ENCODE measurements at places on chromosomes 4 and X.

- peak; percentile 33 for DNase-seq
Observed at GRCh38 chr4:121255986-121256750, 92.0 kb upstream of the TNIP3 start.

DNA sequence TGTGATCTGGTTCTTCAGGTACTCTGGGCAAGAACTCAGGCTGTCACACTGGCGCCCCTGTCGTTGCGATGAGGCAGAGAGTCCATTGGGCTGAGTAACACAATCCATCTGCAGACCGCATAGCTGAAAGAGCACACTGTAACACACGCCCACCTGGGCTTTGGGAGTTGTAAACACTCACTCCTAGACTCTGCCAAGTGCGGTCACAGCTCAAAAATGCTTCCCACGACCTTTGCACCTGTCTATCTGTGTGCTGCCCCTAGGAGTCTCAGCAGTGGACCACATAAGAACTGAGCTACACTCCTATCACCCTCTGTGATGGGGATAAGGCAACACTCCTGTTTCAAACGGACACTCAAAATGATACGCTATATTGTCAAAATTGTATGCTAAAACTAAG lies 2028.3 kb downstream of the PCDH7 start:
- DNase-seq = no peak

DNA sequence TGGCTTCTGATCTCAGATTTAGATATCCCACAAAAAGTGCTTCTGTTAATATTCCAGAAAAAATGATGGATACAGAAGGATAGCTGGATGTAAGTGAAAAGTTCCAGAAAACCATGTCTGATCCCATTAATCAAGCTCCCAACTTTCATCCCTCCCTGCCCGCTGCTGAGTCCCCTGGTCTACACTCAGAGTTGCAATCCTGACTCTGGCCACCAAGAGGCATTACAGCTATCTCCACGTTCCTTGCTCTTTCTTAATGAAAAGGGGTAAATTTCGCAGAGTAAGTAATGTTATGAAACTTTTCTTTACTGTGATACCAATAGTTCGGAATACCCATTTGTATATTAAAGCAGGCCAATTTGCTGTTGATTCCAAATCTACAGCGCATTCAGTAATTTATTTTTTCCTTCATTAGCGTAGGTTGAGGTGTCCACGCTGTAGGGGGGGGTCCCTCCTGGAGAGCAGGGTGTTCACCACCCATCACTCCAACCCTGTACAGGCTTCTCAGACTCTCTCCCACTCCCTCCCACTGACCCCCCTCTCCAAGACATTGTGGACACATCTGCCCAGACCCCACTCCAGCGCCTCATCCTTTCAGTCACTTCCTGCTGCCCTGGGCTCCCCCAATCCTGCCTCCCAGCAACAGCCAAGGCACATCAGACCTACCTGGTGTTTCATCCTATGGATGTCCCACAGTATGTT lies 55.1 kb downstream of the RAB40A start:
- no peak for DNase-seq

GRCh38 chr4:6767748-6768538 lies 14.6 kb upstream of the KIAA0232 start:
- DNase-seq = no peak

DNA sequence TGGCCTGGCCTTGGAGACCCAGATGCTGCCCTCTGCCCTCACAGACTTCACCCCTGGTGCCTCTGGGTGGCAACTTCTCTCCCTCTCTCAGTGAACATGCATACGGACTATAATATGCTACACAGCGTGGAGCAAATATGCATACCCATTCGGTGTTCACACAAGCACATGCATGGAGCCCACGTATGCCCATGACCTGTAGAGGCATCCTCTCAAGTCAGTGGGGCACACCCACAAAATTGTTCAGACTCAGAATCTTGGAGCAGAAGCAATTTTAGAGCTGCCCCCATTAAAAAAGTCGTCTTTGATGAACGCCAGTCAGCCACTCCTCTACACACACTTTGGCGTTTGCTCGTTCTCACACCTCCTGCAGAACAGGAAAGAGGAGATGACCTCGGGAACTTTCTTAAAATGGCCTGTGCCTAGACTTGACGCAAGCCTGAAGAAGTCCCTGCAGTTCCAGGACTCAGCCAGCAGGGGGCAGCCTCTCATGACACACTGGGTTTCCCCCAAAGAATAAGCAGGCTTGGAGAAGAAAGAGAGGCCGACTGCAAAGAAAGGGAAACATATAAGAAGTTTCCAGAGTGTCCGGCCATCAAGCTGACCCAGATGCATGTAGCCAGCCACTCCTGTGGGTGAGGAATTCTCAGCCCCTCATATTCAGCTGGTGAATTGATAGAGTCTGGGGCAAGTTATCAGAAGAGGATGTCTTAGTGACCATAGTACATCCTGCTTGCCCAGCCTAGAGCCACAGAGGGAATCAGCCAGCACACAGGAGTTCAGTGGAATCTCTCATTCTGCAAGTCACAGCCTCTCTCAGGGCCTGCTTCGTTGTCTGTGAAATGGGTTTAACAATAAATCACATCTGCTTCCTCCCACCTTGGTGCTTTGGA lies 17.3 kb downstream of the APLN start:
- DNase-seq = peak; percentile 24

DNA sequence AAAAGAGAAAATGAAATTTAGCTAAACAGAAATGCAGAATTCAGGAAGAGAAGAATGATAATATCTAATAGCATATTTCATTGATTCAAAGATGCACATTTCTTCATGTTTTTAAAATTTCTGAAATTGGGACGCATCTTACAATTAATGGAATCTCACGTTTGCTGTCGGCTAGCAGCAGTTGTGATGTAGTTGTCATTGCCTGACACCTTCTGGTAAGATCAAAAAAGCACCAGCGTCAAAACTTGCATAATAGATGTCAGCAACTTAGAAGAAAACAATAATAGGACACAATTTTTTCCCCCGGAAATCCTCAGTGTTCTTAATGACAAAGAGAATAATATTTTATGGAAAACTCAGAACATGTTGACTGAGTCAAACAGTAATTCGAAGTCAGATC lies 29.8 kb upstream of the SLC7A3 start:
- DNase-seq = no peak

DNA sequence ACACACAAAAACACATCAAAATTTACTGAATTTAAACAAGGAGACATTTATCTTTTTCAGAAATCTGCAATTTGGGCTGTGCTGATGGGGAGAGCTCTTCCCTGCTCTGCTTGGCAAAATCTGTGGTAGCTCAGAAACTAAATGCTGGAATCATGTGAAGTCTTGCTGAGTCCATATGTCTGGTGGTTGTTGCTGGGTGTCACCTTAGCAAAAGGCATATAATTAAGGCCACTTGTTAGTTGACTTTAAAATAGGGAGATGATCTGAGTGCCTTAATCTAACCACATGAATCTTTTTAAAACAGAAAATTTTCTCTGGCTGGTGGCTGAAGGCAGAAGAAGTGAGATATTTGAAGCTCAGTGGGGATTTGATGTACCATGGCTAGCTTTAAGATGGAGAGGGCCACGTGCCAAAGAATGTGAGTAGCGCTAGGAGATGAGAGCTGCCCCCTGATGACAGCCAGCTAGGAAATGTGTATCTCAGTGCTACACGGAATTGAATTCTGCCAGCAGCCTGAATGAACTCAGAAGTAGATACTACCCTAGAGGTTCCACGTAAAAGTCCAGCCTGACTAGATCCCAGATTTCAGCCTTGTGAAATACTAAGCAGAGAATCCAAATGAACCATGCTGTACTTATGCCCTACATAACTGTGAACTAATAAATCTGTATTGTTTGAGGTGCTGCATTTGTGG lies 7.6 kb upstream of the GUF1 start:
- DNase-seq = no peak

DNA sequence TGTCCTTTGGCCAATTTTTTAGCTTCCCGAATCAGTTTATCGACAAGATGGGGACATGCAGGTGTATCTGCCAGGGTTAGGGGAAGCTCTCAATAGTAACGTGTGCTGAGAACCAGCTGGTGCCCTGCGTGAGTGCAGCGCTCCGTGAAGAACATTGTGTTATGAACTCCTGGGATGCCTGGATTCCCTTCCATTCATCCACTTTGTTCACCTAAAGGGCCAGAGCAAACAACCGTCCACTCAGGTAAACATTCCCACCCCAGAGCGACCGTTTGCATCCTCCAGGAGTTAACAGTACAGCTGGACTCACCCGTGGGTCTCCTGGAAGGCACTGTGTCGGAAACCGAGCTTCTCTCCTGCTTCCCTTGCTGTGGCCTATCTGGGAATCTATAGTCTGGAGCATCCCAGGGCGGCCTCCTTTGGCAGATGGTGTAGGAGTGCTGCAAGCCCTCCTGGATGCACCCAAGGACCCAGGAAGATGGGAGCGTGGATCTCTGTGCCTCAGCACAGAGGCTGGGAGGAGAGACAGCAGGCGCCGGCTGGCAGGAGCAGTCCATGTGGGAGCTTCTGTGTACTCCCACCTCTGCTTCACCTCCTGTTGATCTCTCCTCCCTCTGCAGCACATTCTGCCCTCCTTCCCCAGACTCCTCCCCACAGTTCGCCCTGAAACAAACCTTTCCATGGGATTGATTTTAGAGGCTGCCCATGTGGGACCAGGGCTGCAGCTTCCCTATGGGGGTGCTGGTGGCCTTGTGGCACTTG lies 62.7 kb downstream of the SHROOM2 start:
- no peak for DNase-seq

DNA sequence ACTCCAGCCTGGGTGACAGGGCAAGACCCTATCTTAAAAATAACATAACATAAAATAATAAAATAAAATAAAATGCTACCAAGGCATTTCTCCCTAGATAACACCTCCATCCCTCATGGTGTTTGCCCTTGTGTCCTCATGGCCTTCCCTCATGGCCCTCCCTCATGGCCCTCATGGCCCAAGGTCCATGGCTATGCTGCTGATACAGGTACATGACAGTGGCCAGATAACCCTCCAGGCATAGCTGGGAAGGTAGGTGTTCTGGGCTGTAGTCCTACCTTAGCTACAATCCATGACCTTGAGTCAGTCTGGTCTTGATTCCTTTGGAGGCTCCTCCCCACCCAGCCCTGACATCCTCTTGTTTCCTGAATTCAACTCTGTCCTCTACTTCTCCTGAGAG lies 75.2 kb downstream of the PJA1 start:
- DNase-seq = no peak

- DNase-seq = no peak
Observed at GRCh38 chr4:118751629-118752323, 66.6 kb downstream of the METTL14 start.
